ENCODE measurements at places on chromosomes 12 and 14.

GRCh38 chr12:44875417-44875953 lies 630 bp downstream of the NELL2 start:
- H3K27ac ChIP-seq, result no peak overlapping the region
- no peaks in the 10 kb centered on the region for H3K27me3 ChIP-seq
- H3K36me3 ChIP-seq, result no peaks in the 10 kb centered on the region
- DNase-seq, result no peak

DNA sequence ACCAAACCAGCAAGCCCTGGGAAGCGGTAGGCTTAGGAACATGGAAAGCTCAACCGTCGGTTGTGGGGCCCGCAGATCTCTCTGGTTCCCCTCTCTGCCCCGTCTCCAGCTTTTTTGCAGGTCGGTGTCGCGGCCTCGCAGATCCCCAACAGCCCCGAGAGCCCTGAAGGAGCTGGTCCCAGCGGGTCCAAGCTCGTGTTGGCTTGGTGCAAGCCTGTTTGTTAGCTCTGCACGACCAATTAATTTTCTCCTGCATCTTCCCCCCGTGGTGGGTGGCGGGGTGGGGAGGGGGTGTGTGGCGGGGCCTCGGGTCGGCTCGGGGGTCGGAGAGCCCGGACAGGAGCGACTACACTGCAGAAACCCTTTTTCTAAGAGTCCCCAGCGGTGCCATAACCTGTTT lies 449 bp upstream of the SLC24A4 start:
- peak overlapping the region; percentile 62 for H3K4me3 ChIP-seq
- H3K4me1 ChIP-seq, result peaks cover 15% of the 10 kb centered on the region
- no peaks in the 10 kb centered on the region for H3K27me3 ChIP-seq

DNA sequence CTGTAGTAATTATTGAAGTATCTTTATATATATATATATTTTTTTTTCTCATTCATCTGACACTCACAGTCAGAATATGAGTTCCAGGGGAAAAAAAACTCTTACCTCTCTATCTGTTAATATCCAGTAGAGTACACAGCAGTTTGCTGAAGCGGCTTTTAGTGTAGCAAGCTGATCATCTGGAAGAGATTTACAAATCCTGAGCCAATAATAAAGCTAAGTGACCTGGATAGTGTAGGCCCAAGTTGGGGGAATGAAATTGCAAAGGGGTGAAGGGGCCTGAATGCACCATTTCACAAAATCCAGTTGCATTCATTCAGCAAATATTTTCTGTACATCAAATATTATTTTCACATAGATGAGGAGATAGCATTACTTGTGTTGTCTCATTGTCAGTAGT lies 234.6 kb upstream of the FLRT2 start:
- no peak overlapping the region for H3K27ac ChIP-seq
- H3K36me3 ChIP-seq, result no peaks in the 10 kb centered on the region
- DNase-seq, result no peak
- H3K4me3 ChIP-seq, result no peak overlapping the region

- H3K27me3 ChIP-seq, result no peaks in the 10 kb centered on the region
- H3K4me1 ChIP-seq, result peaks cover 11% of the 10 kb centered on the region
- no peaks in the 10 kb centered on the region for H3K36me3 ChIP-seq
- no peak overlapping the region for H3K4me3 ChIP-seq
- peak overlapping the region; percentile 28 for H3K27ac ChIP-seq
Observed at GRCh38 chr14:100533656-100534485, 53.3 kb downstream of the BEGAIN start.

GRCh38 chr14:44897845-44898151 lies 63.9 kb downstream of the KLHL28 start:
- DNase-seq, result no peak
- H3K36me3 ChIP-seq, result no peaks in the 10 kb centered on the region
- H3K27ac ChIP-seq, result peak overlapping the region; percentile 100

DNA sequence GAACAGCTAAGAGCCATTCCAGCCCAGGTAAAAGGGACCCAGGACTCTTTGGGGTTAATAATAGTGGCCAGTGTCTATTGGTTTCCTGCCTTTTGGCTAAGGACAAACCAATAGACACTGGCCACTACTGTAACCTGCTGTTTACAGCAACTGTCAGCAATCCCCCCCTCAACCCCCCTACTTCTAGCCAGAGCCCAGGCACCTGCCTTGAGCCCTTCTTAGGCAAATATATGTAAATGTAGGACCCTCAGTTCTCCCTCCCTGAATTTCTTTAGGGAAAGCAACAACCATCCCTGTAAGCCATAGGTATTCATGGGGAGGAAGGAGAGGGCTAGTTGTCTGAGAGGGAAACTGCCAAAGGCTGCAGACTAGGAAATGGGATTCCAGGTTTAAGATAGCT lies 22.3 kb downstream of the HOXC4 start:
- no peak for DNase-seq
- no peaks in the 10 kb centered on the region for H3K27me3 ChIP-seq
- H3K4me1 ChIP-seq, result no peaks in the 10 kb centered on the region
- no peaks in the 10 kb centered on the region for H3K36me3 ChIP-seq
- H3K4me3 ChIP-seq, result no peak overlapping the region
- no peak overlapping the region for H3K27ac ChIP-seq

- no peak overlapping the region for H3K4me3 ChIP-seq
- no peaks in the 10 kb centered on the region for H3K27me3 ChIP-seq
- peak; percentile 88 for DNase-seq
- peak overlapping the region; percentile 73 for H3K27ac ChIP-seq
- H3K4me1 ChIP-seq, result peaks cover 72% of the 10 kb centered on the region
- H3K36me3 ChIP-seq, result no peaks in the 10 kb centered on the region
Observed at GRCh38 chr12:104671409-104672095, 214.8 kb downstream of the CHST11 start.

DNA sequence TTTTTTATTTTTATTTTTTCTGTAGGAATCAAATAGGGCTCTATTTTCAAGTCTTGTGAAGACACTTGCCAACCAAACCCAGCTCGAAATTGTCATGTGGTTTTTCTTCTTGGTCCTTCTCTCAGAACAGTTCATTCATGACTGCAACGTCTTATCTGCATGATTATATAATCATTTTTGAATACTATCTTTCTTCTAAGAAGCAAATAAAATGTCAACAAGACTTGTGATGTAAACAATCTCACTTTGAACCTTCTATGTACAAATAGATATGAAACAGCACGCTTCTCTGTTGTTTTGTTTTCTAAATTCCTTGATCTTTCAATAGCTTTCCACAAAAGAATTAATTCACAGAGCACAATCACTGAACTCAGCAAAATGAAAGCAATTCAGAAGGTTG lies 320.7 kb downstream of the SOX5 start:
- no peaks in the 10 kb centered on the region for H3K4me1 ChIP-seq
- H3K27me3 ChIP-seq, result no peaks in the 10 kb centered on the region
- no peaks in the 10 kb centered on the region for H3K36me3 ChIP-seq
- no peak overlapping the region for H3K27ac ChIP-seq
- H3K4me3 ChIP-seq, result no peak overlapping the region

DNA sequence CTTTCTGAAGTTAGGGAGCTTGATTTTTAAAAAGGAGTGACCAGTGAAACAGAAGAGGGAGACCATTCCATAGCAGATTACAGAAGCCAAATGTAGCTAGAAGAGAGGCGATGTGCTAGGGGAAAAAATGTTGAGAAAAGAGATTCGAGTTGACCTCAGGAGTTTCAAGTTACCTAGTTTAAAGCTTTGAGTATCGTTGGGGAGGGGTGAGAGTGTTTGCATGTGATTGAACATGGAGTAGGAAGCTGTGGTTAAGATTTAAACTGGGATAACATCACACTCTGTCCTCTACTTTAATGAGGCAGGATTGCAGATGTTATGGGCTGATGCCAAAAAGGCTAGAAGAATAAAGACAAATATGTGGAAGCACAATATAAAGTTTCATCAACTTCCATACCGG lies 3.7 kb downstream of the LETMD1 start:
- H3K27ac ChIP-seq, result no peak overlapping the region
- H3K36me3 ChIP-seq, result no peaks in the 10 kb centered on the region
- H3K4me3 ChIP-seq, result no peak overlapping the region
- no peaks in the 10 kb centered on the region for H3K27me3 ChIP-seq

DNA sequence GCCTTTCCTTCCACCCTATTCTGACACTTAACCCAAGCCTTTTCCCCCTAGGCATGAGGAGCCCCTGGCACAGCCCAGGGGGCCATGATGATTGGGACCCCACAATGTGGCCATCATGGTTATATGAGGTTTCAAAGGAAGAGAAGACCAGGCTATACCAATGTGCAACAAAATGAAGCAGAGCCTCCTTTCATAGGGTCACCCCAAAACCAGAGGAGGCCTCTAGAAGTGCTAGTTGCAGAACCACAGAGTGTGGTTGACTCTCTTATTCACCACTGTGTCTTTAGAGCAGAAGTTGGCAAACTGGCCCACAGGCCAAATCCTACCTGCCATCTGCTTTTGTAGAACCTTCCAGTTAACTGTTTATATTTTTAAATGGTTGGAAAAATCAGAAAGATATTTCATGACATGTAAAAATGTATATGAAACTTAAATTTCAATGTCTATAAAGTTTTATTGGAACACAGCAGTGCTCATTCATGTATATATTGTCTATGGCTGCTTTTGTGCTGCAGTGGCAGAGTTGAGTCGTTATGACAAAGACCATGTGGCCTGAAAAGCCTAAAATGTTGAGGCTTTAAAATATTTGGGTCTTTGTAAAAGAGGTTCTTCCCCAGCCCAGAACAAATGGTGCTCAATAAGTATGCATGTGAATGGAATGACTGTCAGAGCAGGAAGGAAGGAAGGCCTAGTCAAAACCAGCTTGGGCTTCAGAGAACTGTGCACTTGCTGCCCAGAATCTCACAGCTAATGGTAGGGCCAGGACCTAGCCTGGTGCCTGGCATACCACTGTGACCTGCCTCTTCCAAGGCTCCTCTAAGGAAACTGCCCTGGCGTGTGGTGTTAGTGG lies 49.2 kb downstream of the SUSD6 start:
- no peak overlapping the region for H3K27ac ChIP-seq
- H3K4me1 ChIP-seq, result peaks cover 24% of the 10 kb centered on the region
- no peak for DNase-seq
- no peaks in the 10 kb centered on the region for H3K36me3 ChIP-seq
- H3K4me3 ChIP-seq, result no peak overlapping the region

DNA sequence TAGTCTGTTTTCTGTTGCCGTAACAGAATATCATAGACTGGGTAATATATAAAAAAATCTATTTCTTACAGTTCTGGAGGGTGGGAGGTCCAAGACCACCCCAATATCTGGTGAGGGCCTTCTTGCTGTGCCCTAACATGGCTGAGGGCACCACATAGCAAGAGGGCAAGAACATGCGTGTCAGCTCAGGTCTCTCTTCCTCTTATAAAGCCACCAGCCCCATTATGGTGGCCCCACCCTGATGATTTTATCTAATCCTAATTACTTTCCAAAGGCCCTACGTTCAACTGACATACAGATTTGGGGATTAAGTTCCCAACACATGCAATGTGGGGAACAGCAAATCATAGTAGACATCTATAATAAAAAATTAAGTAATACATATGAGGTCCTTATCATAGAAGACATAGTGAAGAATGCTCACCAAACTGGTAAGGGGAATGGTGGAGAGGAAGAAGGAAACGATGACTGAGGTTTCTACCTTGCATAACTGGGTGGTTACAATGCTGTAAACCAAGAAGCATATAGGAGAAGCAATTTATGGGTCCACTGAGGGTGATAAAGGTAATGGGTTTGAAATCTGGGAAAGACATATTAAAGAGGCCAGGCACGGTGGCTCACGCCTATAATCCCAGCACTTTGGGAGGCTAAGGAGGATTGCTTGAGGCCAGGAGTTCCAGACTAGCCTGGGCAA lies 27.0 kb downstream of the BTBD7 start:
- H3K4me3 ChIP-seq, result no peak overlapping the region
- H3K36me3 ChIP-seq, result no peaks in the 10 kb centered on the region
- H3K27ac ChIP-seq, result no peak overlapping the region
- H3K27me3 ChIP-seq, result no peaks in the 10 kb centered on the region
- no peak for DNase-seq
- H3K4me1 ChIP-seq, result peaks cover 6% of the 10 kb centered on the region

DNA sequence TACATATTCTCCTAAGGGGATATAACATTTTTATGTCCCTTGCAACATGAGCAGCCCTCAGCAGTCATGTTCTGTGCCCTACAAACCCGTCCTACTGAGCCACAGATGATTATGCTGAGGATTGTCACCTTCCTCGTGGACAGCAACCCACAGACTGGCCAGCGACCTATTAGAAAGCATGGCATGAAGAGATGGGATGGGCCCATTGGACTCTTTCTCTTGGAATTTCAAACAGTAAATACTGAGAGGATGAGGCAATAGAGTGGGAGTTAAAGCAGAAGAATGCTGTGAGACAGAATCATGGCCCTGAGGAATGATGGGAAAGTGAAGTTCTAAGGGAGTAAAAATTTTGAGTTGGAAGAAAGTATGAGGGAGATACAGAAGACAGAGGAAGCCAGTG lies 149.9 kb upstream of the BTG1 start:
- H3K4me3 ChIP-seq, result no peak overlapping the region
- no peak for DNase-seq
- H3K27me3 ChIP-seq, result no peaks in the 10 kb centered on the region
- H3K4me1 ChIP-seq, result no peaks in the 10 kb centered on the region

DNA sequence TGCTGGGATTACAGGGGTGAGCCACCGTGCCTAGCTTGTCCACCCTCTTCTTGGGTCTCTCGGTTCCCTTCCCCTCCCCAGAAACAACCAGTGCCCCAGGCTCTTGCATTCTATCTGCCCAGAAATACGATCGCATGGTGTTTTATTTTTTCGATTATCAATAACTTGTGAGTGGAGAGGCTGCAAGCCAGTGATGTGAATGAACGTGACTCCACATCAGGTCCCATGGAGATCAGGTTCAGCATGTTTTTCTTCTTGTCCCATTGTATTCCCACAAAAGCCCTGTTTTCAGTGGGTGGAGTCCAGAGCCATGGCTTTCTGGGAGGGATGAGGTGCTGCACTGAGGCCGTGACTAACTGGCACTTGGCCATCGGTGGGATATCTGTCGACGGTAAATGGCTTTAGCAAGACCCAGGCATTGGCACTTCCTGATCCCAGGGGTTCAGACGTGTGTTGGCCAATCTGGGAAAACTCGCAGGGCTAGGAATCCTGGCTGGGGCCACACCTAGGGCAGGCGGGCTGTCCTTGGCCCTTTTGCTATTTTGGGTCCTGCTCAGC lies 12.7 kb upstream of the HNF1A start:
- no peaks in the 10 kb centered on the region for H3K36me3 ChIP-seq
- DNase-seq, result no peak
- no peak overlapping the region for H3K4me3 ChIP-seq
- H3K27me3 ChIP-seq, result no peaks in the 10 kb centered on the region
- H3K27ac ChIP-seq, result no peak overlapping the region

DNA sequence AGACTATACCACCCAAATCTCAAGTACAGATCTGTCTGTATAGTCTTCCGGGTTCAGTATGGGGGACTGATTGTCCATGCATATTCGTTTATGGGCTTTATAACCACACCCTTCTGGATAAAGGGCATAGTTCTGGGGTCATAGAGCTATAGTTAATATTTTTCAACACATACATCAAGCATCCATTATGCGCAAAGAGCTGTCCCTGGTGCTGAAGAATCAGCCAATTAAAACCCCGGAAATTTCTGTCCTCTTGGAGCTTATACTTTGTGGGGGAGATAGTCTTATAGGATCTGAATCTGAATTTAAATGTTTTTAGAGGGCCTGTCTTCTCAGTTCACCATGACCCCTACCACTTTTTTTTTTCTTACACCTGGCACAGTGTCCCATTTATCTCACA lies 256.7 kb downstream of the SUDS3 start:
- H3K27me3 ChIP-seq, result no peaks in the 10 kb centered on the region
- no peak overlapping the region for H3K27ac ChIP-seq
- no peak overlapping the region for H3K4me3 ChIP-seq
- DNase-seq, result no peak

- H3K36me3 ChIP-seq, result no peaks in the 10 kb centered on the region
- H3K4me3 ChIP-seq, result no peak overlapping the region
- H3K4me1 ChIP-seq, result no peaks in the 10 kb centered on the region
- DNase-seq, result no peak
- no peak overlapping the region for H3K27ac ChIP-seq
- H3K27me3 ChIP-seq, result no peaks in the 10 kb centered on the region
Observed at GRCh38 chr12:99053616-99054362, 408.7 kb downstream of the APAF1 start.
